ENCODE measurements at places on chromosomes 3 and 15. TPM values are rescaled to one million over a fixed set of nuclear protein-coding genes. Genes with fewer than 3 reads are reported as not detected.

DNA sequence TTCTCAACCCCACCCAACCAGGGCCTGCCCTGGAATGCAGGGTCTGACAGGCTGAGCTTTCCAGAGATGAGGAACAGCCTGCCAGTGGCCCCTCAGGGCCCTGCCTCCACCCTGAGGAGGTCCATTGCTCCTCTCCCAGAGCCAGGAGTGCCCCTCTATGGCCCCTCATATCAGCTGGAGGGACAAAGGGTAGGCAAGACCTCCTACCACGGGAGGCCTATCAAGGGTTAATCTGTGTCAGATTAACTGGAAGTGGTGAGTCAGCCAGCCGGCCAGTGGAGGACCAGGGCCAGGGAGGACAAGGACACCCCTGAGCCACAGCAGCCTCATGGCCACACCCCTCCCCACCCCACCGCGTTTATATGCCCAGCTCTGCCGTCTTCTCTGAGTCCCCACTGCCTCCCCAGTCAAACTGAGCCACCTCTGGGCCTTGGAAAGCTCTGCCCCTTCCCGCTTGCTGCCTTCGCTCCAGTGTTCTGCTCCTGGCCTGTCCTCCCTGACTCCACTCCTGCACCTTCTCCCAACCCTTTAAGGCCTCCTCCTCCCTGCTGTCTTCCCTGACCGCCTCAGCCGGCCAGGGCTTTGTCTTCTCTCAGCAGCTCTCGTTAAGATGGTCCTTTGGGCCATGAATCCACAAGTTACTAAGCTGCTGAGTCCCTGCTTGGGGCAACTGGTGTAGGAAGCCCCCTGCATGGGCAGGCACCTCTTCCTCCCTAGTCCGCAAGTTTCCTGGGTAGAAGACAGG is 6.5 kb downstream of the CCDC33 start:
- peak; percentile 31 for DNase-seq

DNA sequence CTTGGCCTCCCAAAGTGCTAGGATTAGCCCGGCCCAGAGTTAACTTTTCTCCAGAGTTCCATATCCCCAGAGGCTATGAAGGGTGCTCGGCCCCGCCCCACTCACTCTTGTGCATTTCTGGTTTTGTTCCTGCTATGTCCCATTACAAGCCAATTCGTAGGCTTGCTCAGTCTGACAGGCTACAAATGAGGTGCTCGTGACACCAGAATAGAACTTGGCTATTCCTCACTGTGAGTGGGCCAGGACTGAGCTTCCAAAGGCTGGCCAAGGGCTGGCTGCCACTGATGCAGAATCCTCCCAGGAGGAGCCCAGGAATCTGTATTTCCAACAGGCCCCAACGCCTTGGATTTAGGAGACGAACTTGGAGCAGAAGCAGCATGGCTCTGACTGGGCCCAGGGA is 282.7 kb upstream of the C2CD4B start:
- DNase-seq = no peak

DNA sequence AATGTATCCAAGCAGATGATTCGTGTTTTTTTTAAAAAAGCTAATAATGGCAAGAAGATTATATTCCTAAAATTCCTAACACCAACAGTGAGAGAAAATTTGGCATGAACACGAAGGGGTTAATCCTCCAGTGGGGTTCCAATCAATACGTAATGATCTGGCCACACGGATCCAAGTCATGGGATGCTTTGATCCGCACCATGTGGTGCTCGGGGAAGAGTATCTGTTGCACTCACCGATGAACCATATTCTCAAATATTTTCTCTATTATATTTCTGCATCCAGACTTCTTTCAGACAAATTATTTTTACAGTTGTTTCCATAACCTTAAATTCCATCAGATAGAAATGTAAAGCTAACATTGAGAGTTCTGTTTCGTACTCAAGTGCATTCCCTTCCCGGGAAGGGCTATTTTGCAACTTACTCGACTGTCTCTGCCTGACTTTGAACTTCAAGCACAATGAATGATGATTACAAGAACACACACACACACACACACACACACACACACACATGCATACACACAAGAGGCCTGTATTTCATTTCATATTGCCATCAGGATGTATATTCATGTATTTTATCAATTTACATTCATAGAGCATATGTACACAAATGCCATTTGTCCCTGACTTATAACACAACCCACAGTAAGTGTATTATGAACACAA is 567.2 kb downstream of the FOXP1 start:
- DNase-seq = no peak

DNA sequence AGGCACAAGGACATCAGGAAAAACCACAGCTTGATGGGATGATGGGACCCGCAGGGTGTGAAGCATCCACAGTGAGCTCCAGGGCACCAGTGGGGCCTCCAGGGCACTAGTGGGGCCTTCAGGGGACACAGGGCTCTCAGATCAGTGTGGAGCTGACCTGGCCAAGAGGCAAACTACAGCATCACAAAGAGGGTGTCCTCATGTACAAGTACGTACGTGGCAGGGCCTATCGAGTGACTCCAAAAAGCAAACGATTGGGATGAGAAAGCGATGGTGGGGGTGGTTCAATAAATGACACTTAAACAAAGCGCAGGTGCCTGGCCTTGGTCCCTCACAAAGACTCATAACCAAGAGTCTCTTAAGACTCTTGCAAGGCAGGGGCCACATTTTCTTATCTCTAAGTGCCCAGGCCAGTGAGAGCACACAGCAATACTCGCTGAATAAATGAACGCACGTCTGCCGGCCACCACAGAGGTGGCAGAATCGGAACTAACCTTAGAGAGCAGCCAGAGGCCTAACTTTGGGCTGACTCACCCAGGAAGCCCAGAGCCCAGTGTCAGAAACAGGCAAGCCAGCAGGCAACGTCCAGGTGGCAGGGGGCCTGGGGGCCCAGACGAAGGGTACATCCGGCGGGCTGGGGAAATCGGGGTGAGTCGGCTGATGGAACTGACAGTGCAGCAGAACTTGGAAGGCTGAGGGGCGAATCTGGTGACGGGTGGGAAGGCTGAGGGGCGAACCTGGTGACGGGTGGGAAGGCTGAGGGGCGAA is 8.7 kb downstream of the PCSK6 start:
- no peak for DNase-seq

The POLQ gene
- total RNA-seq = 0.99 TPM

DNA sequence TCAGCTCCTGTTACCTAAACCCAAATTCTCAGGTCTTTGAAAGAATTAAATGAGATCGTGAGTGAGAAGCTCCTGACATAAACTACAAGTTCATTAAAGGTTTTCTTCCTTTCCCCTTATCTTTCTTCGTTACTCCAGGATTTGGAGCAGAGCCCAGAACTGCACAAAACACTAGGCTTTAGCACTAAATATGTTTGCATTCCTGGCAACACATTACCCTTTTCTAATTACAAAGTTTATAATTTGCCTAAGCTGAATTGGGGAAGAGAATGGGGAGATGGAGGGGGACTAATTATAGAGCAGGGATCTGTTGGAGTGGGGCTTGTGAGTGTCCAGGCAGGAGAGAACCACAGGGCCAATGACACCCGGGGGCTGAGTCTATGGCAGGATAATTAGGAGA is 109.7 kb downstream of the SV2B start:
- no peak for DNase-seq

DNA sequence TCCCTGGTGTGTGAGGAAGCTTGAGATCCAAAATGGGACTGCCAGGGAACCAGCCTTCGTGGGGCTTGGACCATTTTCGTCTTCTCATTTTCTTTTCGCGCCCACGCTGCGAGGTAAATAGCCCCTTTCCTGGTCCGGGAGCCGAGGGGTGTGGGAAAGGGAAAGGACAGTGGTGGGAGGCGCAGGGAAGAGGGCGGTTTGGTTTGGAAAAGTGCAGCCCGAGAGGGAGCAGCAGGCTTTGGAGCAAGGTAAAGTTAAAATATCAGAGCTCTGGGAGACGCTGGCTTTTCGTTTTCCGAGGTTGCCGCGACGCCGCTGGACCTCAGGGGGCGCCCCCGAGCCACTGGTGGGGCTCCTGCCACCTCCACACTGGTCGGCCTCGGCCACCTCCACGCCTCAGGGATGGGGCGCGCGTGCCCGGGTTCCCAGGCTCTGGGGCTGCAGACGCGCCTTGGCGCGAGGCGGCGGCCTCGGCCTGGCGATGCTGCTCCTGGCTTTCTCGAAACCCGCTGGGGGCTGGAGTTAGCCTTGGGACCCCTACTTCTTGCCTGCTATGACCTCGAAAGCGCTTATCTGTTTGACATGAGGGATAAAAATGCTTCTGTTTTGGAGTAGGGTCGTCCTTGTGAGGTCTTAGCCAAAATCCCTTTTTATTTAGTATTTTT is 3.2 kb downstream of the PTPRG start:
- peak; percentile 81 for DNase-seq

The RNF13 gene
- 51.0 TPM for total RNA-seq

- DNase-seq = no peak
These were observed 40.6 kb upstream of the POLR2M start for GRCh38 chr15:57665939-57666338.

The TM6SF1 gene
- 30.9 TPM for total RNA-seq

- peak; percentile 65 for DNase-seq
These were observed 55.9 kb downstream of the CGNL1 start for GRCh38 chr15:57432141-57432741.

The KIF23 gene
- 11.1 TPM for total RNA-seq

The CHRD gene
- 0.22 TPM for total RNA-seq

The OSBPL10 gene
- 6.3 TPM for total RNA-seq

The CAPN3 gene
- total RNA-seq = 0.60 TPM

The SUSD5 gene
- under 0.01 TPM for total RNA-seq

- no peak for DNase-seq
These were observed 198.4 kb downstream of the KCNH8 start for GRCh38 chr3:19346759-19347158.

- DNase-seq = no peak
These were observed 58.2 kb downstream of the C3orf70 start for GRCh38 chr3:185094697-185095096.

DNA sequence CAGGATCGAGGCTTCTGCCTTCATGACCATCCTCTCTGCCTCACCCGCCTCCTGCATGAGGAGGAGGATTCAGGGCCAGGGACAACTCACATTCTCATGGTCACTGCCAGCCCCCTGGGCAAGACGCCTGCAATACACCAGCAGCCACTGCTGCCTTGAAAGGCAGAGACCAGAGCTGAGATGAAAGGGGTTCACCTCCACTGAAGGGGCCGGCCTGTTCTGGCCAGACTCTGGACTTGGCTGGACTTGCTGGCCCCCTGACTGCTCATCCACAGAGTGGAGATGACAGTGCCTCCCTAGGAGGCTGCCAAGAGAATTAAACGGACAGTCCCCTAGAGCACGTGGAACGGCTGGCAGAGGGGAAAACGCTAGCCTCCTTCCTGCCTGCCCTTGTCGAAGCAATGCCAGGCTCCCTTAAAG is 35.2 kb downstream of the MGLL start:
- no peak for DNase-seq

The TMEM207 gene
- total RNA-seq = not detected

The ARHGAP11A gene
- total RNA-seq = 8.1 TPM

DNA sequence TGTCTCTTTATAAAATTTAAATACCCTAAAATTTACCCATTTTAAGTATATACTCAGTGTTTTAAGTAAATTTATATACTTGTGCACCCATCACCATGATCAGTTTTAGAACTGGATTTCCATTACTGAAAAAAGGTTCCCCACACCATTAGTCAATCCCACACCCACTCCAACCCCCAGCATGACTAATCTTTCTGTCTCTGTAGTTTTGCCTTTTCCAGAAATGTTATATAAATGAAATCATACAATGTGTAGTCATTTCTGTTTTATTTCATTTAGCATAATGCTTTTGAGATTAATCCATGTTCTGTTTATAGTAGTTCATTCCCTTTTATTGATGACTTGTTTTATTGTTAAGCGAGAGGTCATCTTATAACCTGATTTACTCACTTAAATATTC is 66.1 kb upstream of the LIMD1 start:
- DNase-seq = no peak

The CHCHD6 gene
- total RNA-seq = 5.4 TPM

The PLS1 gene
- 0.44 TPM for total RNA-seq

The ZIC1 gene
- total RNA-seq = not detected

The ZNF860 gene
- total RNA-seq = 1.1 TPM

GRCh38 chr15:93771196-93772030 is 459.9 kb upstream of the MCTP2 start:
- DNase-seq = no peak

GRCh38 chr3:14379843-14380242 is 22.6 kb upstream of the SLC6A6 start:
- no peak for DNase-seq

The FBXL22 gene
- total RNA-seq = 0.20 TPM

The ZMAT3 gene
- 22.2 TPM for total RNA-seq

GRCh38 chr3:100254168-100254777 is 6.5 kb upstream of the TBC1D23 start:
- DNase-seq = peak; percentile 86

DNA sequence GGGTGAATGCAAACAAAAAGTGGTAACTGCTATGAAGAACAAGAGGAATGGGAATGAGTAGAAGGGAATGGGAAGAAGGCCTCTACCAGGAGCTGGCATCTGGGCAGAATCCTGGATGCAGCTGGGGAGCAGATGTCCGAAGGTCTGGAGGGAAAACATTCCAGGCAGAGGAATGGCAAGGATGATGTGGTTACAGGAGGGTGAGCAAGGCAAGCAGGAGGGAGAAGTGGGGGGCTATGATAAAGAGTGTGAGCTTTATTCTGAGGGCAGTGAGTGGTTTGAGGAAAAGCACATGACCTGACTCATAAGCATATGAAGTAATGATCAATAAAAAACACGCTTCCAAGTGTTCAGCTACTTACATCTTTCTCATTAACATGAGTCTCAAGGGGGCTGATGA is 17.1 kb downstream of the SKIC8 start:
- no peak for DNase-seq

DNA sequence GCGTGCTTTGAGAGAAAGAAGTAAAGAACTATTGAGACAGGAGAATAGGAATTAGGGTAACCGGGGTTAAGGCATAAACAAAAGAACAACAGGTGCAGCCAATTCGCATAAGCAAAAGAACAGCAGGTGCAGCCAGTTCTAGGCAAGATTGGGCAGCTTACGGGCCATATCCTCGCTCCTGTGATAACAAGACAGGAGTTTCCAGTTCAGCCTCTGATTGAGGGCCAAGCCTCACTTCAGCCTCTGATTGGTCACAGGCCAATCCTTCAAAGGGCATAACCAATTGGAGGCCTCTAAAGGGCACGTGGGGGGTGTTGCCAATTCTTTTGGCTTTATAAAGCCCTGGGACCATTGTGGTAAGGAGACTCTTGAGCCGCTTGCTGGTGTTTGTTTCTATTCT is 143.5 kb downstream of the GADL1 start:
- no peak for DNase-seq

The GNAT1 gene
- total RNA-seq = not detected

DNA sequence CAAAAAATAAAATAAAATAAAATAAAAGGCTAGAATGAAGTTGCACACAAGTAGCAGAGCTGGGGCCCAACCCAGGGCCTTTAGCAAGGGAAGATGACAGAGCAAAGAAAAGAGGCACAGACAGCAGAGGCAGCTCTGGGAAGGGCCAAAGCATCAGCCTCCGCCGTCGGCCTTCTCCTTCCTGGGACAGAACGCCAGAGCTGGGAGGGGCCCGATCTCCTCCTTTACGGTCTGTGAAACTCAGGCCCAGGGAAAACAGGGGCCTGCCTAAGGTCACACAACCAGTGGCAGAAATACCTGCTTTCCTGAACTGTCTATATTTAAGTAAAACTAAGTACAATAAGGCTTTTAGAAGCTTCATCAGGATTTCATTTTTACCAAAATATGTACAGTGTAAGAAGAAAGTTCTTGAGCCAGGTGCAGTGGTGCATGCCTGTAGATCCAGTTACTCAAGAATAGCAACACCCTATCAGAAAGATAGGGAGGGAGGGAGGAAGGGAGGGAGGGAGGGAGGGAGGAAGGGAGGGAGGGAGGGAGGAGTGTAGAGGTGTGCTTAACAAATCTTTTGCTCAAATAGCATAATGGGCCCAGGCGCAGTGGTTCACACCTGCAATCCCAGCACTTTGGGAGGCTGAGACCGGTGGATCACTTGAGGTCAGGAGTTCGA is 43.0 kb upstream of the MUC4 start:
- DNase-seq = no peak

The STAB1 gene
- total RNA-seq = 136 TPM

Data from lung microvascular endothelial cell (primary cell).